Effector CD4-positive, alpha-beta T cell (primary cell): ENCODE measurements at places on chromosomes 12 and 14.

GRCh38 chr12:18320036-18320617, 58.8 kb downstream of the PIK3C2G start:
- no peak for DNase-seq

DNA sequence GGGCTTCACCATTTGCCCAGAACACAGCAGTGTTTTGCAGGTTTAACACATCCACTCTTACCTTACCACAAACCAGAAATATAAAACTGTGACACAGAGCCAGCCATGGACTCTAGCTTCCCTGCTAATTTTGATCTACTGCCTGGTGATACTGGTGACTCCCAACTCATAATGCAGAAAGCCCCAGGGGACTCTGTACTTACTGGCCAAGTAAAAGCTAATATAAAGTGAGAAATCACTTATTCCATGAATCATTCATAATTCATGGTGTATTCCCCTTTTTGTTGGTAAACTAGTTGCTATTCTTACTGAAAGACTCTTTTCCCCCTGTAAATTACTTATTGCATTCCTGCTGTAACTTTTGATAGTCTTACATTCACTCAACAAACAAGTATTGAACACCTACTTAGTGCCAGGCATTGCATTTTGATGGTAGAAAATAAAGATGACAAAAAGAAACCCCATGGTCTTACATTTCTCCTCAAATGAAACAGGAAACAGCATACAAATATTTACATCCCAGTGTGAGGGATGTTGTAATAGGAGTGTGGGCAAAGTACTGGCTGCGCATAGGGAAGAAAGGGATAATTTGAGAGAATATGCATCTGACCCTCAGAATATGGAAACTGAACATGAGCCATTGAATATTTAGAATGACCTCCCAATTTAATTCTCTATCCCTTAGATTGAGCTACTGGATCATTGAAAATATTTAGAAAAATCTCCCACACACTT, 279.6 kb downstream of the PDZRN4 start:
- no peak for DNase-seq

- DNase-seq: no peak
Measured at GRCh38 chr12:53413485-53414204, 10.0 kb upstream of the AMHR2 start.

GRCh38 chr12:43214166-43214565, 337.8 kb downstream of the ADAMTS20 start:
- DNase-seq: no peak

- DNase-seq: no peak
Measured at GRCh38 chr12:58980768-58981167, 60.5 kb upstream of the LRIG3 start.

- no peak for DNase-seq
Measured at GRCh38 chr12:93520454-93520853, 52.0 kb upstream of the SOCS2 start.

DNA sequence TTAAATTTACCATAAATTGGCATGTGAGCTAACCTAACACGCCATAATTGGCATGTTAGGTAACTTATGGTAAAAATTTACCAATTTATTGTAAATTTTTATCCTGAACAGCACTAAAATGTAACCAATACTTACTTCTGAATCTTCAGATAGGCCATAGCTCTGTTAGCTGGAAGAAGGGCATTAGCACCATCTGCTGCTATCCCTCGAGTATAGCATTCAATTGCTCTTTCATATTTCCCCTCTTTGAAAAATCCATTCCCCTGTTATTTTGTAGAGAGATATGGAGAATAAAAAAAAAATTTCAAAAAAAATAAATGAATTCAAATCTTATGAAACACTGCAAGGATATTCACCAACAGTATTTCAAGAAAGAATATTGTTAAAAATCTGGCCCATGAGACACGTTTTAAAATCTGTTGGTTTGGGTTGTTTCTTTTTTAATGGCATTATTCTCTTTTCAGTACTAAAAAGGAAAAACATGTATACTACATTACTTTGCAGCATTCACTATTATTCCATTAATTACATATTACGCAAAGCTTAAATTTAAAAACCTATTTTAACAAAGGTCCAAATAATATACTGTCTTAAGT, 19.1 kb downstream of the RPAP3 start:
- DNase-seq: no peak
